ENCODE measurements at places on chromosomes 2 and 18.

GRCh38 chr2:8424997-8425900 lies 256.6 kb upstream of the ID2 start:
- no peak for DNase-seq

DNA sequence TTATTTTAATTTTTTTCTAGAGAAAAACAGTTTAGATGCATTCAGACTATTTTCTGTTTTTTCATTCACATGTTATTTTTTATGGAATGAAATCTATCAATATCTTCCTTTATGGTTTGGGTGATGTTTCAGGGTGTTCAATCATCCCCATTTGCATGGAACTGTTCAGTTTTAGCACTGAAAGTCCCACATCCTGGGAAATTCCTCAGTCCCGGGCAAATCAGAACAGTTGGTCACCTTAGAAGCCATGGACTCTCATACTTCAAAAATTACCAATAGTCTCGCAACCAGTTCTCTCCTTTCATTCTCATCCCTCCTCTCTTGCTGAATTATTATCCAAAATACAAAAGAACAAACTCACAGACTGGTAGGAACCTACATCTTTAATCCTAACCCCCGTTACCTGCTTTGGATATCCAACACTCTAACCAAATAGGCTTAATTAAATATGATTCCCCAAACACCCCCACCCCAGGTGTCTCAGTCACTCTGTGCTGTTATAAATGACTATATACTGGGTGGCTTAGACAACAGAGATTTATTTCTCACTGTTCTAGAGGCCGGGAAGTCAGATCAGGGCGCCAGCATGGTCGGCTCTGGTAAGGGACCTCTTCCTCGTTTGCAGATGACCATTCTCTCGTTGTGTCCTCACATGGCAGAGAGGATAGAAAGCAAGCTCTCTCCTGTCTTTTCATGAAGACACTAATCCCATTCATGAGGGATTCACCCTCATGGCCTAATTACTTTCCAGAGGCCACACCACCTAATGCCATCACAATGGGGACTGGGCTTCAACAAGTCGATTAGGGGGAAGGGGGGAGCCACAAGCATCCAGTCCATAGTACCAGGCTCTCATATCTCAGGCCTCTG lies 57.7 kb upstream of the SLC1A4 start:
- no peak for DNase-seq

DNA sequence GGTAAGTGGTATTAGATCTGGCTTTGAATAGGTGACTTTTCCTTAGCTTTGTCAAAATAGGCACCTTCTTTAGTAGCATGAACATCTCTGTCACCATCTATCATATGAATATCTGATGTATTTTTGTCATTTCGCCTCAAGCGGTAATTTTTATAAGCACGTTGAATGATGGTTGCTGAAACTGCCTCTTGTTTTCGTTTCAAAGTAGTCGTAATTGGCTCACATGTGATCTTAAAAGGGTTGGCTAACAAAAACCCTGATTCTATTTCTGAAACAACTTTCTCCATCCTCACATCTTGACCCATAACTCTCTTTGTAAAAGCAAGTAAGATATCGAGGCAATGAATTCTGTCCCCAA lies 29.8 kb upstream of the SCN9A start:
- no peak for DNase-seq

GRCh38 chr2:190308031-190308430 lies 11.6 kb downstream of the HIBCH start:
- no peak for DNase-seq

DNA sequence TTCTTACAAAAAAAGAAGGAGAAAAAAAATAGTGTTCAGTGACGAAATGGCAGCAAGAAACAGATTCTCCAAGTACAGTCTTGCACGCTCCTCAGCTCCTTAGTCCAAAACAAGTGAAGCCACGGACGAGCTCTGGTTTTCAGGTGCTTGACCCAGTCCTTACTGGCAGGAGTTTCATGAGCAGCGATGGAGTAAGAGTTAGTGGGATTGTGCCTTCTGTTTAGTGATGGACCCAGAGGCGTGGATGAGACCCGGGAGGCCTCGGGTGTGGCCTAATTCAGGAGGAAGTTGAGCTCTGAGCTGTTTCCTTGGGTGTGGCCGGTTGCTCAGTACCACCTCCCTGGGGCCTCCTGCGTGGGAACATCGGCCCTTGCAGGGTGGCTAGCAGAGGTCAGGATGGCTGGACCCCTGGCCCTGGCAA lies 52.0 kb downstream of the KIF5C start:
- DNase-seq: no peak

GRCh38 chr18:55249550-55249949 lies 290.3 kb upstream of the CCDC68 start:
- DNase-seq: no peak

DNA sequence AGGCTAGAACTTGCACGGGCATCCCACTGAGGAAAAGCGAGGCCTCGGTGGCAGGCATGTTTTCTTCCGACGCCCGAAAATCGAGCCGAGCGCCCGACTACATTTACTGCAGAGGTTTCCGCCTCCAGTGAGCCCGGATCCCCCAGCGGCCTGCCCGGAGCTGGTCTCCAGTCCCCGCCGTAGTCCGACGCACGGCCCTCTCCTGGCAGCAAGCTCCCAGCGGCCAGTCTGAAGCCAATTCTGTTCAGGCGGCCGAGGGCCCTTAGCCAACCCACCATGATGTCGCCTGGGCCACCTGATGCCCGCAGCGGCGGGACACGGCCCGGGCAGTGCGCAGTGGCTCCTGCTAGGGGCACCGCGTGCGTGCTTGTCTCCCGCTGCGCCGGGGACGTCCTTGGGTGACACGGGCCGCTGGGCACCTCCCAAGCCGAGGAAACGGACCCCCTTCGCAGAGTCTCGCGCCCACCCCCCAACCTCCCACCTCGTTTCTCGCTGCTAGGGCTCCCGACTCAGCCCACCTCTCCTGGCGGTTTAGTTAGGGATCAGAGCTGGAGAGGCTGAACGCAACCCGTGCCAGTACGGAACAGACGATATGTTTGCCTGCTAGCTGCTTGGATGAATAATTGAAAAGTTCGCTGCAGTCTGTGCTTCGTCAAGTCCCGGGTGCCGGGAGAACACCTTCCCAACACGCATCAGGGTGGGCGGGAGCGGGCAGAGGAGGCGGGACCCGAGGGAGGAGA lies 5.3 kb downstream of the ONECUT2 start:
- DNase-seq: no peak

GRCh38 chr2:121638333-121638732 lies 10.9 kb downstream of the CLASP1 start:
- DNase-seq: no peak

DNA sequence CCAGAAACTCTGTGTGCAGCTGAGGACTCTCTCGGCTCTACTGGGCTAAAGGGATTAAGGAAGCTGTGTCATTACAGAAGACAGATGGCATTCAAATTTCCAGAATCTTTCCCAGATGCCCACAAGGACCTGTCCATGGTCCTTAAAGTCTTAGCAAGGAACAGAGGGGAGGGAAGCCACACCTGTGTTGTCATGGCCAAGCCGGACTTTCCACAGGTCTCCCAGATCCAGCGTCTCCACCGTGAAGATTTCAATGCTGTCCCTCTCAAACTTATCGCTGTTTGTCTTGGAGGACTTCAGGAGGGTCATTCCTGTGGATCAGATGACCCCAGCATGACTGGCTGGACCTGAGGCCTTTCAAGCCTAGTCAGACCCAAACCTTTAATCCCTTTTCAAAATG lies 114.5 kb downstream of the LOXHD1 start:
- no peak for DNase-seq

DNA sequence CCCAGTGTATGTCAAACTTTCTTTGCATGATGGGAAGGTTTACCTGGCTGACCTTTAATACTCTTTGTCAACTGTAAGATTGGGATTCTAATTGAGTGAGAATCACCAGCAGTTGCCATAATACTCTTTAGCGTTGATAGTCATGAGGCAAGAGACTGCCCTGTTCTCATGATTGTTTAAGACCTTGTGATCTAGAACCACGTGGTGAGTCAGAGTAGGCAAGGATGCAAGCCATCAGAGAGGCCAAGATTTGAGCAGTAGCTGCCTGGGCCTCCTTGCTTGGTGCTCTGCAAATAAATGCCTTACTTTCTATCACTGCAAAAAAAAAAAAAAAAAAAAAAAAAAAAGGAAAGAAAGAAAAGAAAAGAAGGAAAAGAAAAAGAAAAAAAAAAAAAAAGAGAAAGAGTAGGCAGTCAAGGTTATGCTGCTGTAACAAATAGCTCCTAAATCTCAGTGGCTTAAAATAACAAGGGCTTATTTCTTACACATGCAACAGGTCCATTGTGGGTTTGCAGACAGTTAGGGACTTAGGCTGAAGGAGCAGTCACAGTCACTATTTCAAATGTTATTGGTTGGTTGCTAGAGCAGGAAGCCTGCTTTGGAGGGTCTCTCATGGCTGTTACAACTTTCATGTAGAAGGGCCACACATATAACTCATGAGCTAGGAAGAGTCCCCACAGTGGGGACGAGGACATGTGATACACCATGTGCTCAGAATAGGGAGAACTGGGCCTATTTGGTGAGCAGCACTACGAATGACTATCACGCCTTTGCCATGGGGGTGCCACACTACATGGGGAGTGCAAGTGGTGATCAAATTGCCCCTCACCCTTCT lies 21.7 kb downstream of the IL1R2 start:
- no peak for DNase-seq

DNA sequence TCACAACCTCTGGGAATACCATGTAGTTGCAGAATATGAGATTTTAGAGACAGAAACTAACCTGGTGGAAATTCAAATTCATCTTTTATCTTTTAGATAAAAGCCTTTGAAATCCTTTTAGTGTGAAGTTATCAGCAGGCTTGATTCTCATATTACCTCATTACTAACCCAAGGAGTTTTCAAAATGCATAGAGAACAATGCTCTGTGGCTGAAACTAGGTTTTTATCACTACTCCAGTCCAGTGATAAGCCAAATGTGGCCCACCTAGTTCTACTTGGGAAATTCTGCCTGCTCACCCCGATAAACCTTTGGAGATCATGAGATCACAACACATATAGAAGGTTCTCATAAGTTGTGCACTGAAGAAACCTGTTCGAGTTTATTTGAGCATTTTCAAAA lies 121.7 kb downstream of the MMADHC start:
- DNase-seq: no peak

DNA sequence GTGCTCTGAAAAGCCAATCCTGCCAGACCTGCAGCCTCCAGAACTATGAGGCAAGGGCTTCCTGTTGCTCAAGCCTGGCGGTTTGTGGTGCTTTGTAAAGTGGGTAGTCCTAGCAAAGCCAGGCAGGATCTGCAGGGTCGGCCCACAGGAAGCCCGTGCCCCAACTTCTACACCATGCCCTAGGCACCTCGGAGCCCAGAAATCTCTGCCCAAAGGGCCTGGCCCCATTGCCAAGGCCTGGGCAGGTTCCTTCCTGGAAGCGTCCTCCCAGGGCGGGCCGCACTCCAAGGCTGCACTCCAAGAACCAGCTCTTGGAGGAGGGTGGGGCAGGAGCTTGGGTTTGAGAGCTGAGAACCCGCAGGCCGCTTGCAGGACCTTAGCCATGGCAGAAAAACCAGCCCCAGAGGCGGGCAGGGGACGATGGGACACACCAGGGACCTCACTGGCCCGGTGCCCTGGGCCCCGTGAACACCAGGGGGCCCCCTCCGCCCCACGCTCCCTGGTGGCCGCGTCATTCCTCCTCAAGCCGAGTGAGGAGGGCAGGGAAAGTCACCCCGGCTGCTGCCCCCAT lies 37.2 kb upstream of the ID2 start:
- no peak for DNase-seq

DNA sequence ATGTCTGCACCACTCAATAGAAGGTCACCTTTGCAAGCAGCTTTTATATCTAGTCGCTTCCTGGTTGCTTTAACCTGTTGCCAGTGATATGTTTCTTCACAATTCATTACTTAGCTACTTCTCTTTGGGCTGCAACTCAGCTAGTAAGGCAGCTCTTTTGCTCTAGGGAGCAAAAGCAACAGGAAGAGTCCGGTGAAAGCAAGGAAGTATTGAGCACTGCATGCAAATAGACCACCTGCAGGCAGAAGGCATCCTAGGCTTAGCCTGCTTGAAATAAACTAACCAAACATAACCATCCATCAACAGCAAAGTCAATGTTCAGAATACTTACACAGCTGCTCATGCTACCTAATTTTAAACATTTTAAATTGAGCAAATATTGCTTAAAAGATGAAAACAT lies 529.2 kb upstream of the LINC00305 start:
- DNase-seq: no peak

DNA sequence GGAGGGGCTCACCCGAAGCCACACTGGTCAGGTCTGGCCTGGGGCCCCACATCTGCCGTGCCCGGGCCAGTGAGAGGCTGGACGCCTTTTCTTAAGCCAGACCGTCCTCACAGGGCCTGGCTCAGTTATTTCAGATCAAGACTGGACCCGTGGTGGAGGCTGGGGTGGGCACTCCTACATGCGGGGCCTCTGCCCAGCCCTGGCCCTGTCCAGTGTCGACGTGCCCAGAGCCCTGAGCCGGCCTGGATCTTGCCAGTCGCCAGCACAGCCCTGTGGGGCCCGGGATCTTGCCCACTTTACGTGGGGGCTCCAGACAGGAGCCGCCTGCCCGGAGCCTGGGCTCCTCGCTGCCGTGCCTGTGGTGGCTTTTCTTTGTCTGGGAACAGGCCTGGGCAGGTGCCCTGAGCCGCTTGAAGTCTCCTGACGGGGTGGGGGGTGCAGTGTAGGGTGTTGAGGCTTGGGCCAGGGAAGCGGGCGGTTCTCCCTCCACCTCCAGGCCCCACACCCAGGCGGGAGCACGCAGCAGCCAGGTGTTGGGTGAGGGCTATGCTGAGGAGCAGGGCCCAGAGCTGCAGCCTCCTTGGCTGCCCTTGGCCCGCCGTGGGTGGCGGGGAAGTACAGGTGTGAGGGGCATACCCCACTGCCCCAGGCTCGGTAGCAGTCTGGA lies 6.0 kb downstream of the GPC1 start:
- no peak for DNase-seq

DNA sequence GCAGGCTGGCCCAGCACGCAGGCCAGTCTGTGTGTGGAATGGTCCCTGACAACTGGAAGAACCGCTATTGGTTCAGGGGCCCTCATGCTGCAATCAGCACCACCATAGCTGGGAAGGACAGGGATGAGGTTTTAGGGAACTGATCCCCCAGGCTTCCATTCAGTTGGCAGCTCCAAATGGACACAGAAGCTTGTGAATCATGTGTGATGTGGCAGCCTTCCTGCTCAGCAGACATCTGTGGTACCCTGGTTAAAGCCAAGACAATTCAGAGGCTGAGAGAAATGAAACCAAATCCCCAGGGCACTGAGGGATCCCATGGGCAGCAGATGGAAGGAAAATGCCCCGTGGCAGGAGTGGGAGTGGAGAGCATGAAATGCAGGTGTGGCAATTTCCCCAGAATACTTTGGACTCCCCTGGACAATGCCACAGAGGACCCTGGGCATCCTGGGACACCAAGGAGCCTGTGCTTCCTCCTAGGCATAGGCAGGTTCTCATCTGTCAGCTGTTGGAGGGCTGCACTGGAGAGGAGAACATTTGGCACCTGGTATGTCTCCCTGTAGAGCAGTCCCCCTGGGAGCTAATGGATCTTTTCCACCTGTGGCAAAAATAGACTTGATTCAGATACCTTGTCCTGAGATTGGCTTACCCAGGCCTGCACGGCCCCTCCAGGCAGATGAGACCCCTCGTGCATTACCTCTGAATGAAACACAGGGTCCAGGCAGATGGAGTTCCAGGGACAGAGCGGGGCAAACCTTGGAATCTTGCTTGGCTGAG lies 162.2 kb upstream of the BCL2L11 start:
- no peak for DNase-seq
